Activated T-cell treated with anti-CD3 and anti-CD28 coated beads, Interleukin-2, amount 50 U/mL, for 1 hour (primary cell): ENCODE measurements at places on chromosomes 4 and X.

GRCh38 chr4:127491571-127491970 lies 141.2 kb upstream of the INTU start:
- DNase-seq, result no peak

DNA sequence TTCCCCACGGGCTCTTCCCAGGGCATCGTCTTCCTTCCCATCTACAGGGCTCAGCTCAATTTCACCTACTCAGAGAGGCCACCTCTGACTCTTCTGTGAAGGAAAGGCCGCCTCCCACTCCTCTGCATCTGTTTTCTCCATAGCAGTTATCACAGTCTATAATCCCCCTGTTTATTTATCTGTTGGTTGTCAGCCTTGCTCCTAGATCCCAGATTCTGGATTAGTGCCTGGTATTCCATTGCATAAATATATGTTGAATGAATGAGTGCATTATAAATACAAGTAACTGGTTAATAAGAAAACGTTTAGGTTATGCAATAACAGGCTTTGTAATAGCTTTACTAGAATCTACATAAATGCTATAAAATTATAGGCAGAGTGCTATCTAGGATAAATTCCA lies 52.9 kb downstream of the NSG1 start:
- no peak for DNase-seq

- peak; percentile 75 for DNase-seq
Measured at GRCh38 chrX:16695079-16695676, 17.3 kb downstream of the CTPS2 start.

DNA sequence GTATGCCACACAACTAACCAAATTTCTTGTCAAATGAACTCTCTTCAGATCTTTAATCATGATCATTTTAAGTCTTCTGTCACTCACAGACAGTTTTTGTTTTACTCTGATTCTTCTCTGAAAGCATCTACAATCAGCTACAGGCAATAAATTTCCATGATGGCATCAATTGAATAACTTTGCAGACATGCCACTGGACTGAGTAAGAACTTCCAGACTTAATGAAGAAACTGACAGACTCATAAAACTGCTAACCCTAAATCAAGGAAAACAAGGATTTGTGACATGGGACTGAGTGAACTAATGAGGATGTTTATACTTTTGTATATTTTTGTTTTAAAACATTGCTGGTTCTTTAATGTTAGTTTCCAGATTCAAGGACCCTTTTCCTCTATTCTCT lies 5.5 kb upstream of the PPP1R2C start:
- DNase-seq, result no peak
